SK-N-SH (cell line): ENCODE measurements at places on chromosomes 13 and 19. TPM values are rescaled to one million over a fixed set of nuclear protein-coding genes. Genes with fewer than 3 reads are reported as not detected.

The CTXN1 gene
- polyA plus RNA-seq = 28.3 and 53.8 TPM in 2 replicates

- DNase-seq = peak; percentile 82
- no peaks in the 10 kb centered on the region for H3K36me3 ChIP-seq
- peaks cover 6% of the 10 kb centered on the region; the same call in 1 of the 2 replicates for H3K27me3 ChIP-seq
- no peak within 1 kb of the TSS for H3K27ac ChIP-seq
Measured at GRCh38 chr19:5804516-5805461, at the start of gene NRTN. Gene NRTN, plus strand, starts transcription at chr19:5805067. Its CDS starts 19,099 bp downstream, at chr19:5824166.

The VSTM2B gene
- polyA plus RNA-seq = not detected in 2 replicates

The MISP3 gene
- polyA plus RNA-seq = 1.6 and 2.6 TPM in 2 replicates

The PROZ gene
- polyA plus RNA-seq = not detected in 2 replicates

GRCh38 chr13:99626461-99627082 lies 125.3 kb downstream of the TM9SF2 start:
- H3K27ac ChIP-seq = peak overlapping the region; percentile 7; the same call in 1 of the 2 replicates
- no peaks in the 10 kb centered on the region for H3K27me3 ChIP-seq
- H3K4me1 ChIP-seq = peaks cover 4% of the 10 kb centered on the region
- no peaks in the 10 kb centered on the region for H3K36me3 ChIP-seq
- no peak for DNase-seq
- no peak overlapping the region for H3K4me3 ChIP-seq

GRCh38 chr13:111561091-111561781 lies 240.8 kb downstream of the TEX29 start:
- H3K4me3 ChIP-seq = no peak overlapping the region
- H3K27ac ChIP-seq = no peak overlapping the region
- DNase-seq = no peak
- H3K36me3 ChIP-seq = no peaks in the 10 kb centered on the region

- no peak overlapping the region for H3K4me3 ChIP-seq
- no peaks in the 10 kb centered on the region for H3K27me3 ChIP-seq
- H3K27ac ChIP-seq = no peak overlapping the region
- no peaks in the 10 kb centered on the region for H3K36me3 ChIP-seq
Measured at GRCh38 chr13:47680748-47681147, 320.3 kb downstream of the SUCLA2 start.

GRCh38 chr13:44905556-44905955 lies 83.7 kb downstream of the NUFIP1 start:
- no peak for DNase-seq
- H3K27ac ChIP-seq = peak overlapping the region; percentile 72
- H3K27me3 ChIP-seq = no peaks in the 10 kb centered on the region
- no peak overlapping the region for H3K4me3 ChIP-seq
